ENCODE measurements at places on chromosomes 4 and X. TPM values are rescaled to one million over a fixed set of nuclear protein-coding genes. Genes with fewer than 3 reads are reported as not detected.

Gene ASMT
- polyA plus RNA-seq: not detected

Gene MAGEA4
- polyA plus RNA-seq: not detected

Gene SMS
- polyA plus RNA-seq: 44.7 TPM

Gene NMU
- not detected for polyA plus RNA-seq

Gene UGT2B7
- polyA plus RNA-seq: not detected

Gene HTRA3
- polyA plus RNA-seq: 80.6 TPM

Gene DUSP9
- polyA plus RNA-seq: not detected

Gene BEND4
- under 0.01 TPM for polyA plus RNA-seq
